Central memory CD8-positive, alpha-beta T cell (primary cell): ENCODE measurements at places on chromosomes 3 and 15.

GRCh38 chr3:120475722-120476377 lies 25.1 kb upstream of the FSTL1 start:
- peaks cover 63% of the 10 kb centered on the region for H3K27me3 ChIP-seq
- no peak overlapping the region for H3K4me3 ChIP-seq
- H3K27ac ChIP-seq, result no peak overlapping the region
- H3K36me3 ChIP-seq, result no peaks in the 10 kb centered on the region

- no peaks in the 10 kb centered on the region for H3K36me3 ChIP-seq
- H3K4me3 ChIP-seq, result no peak overlapping the region
- no peak for DNase-seq
- peaks cover 17% of the 10 kb centered on the region for H3K27me3 ChIP-seq
- no peak overlapping the region for H3K27ac ChIP-seq
These were observed 32.6 kb upstream of the SKIL start for GRCh38 chr3:170324962-170325361.

DNA sequence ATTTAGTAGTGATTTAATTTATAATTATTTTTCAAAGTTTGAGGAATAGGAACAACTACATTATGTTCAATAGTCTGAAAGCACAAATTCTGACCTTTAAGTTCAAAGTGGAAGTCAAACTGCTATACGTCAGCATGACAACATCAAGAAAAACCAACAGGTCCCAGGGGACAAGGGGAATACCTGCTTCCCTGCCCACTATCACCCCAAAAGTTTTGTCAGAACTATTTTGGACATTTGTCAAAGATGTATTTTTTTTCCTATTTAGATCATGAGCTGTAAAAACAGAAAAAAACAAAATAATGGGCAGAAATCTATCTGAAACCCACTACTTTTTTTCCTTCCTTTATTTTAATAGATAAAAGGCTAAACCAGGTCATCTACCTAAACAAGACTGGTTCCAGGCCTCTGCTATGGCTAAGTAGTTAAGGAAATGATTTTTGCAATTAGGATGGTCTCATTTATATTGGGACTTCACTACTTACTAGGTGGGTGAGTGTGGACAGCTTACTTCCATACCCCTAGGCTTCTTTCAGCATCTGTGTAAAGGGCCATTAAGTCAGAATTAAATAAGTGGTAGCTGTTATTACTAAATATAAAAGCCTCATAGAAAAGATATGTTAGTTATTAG lies 746.3 kb downstream of the FHIT start:
- H3K4me3 ChIP-seq, result no peak overlapping the region

DNA sequence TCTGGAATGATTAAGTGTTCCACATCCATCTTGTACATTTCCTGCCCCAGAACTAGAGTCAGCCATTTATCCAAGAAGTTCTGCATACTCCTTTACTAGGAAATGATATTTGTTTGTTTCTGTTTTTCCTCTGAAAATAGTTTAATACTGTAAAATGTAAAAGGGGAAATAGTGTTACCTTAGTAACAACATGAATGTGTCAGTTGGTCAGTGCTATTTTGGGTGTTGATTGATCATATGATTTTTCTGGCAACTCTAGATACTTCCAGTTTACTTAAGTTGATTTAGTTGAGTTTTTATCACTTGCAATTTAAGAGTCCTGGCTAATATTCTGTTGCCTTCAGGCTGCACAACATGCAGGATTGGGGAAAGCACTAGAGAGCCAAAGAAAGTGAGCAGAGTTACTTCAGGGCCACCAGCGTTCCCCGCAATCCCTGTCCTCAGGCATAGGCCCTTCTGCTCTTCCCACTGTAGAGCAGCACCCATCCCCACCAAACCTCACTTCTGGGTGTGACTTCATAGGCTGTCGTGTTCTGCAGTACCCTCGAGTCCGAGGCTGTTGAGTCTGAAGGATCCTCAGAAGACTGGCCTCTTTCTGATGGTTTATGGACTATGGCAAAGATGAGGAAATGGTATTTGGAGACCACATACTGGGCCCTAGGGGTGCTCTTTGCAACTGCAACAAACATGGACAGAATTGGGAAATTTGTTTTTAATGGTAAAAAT lies 69.0 kb downstream of the CHD2 start:
- peaks cover 31% of the 10 kb centered on the region for H3K4me1 ChIP-seq
- peaks cover 87% of the 10 kb centered on the region for H3K36me3 ChIP-seq
- H3K27me3 ChIP-seq, result no peaks in the 10 kb centered on the region
- peak overlapping the region; percentile 49 for H3K27ac ChIP-seq
- no peak overlapping the region for H3K4me3 ChIP-seq
- DNase-seq, result no peak

- no peak overlapping the region for H3K4me3 ChIP-seq
- H3K4me1 ChIP-seq, result no peaks in the 10 kb centered on the region
- peaks cover 21% of the 10 kb centered on the region for H3K27me3 ChIP-seq
- no peak for DNase-seq
- no peak overlapping the region for H3K27ac ChIP-seq
These were observed 55.4 kb downstream of the BOC start for GRCh38 chr3:113266738-113267137.

GRCh38 chr3:152499791-152500385 lies 231.2 kb downstream of the MBNL1 start:
- no peak overlapping the region for H3K27ac ChIP-seq
- no peaks in the 10 kb centered on the region for H3K36me3 ChIP-seq
- H3K4me3 ChIP-seq, result no peak overlapping the region
- DNase-seq, result no peak
- peaks cover 18% of the 10 kb centered on the region for H3K27me3 ChIP-seq
- no peaks in the 10 kb centered on the region for H3K4me1 ChIP-seq

GRCh38 chr3:13515786-13516759 lies 32.9 kb upstream of the FBLN2 start:
- H3K27me3 ChIP-seq, result peaks cover 18% of the 10 kb centered on the region
- H3K4me3 ChIP-seq, result no peak overlapping the region
- H3K27ac ChIP-seq, result no peak overlapping the region
- no peaks in the 10 kb centered on the region for H3K4me1 ChIP-seq
- H3K36me3 ChIP-seq, result no peaks in the 10 kb centered on the region

DNA sequence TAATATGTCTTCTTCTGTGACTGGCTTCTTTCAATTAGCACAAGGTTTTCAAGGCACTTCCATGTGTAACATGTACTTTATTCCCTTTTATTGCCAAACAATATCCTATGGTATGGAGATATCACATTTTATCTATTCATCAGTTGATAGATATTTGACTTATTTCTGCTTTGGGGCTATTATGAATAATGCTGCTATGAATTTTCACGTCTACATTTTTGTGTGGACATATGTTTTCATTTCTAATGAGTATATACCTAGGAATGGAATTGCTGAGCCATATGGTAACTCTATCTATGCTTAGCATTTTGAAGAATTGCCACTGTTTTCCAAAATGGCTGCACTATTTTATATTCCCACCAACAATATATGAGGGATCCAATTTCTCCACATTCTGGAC lies 3.6 kb upstream of the AGTR1 start:
- no peak overlapping the region for H3K27ac ChIP-seq
- H3K36me3 ChIP-seq, result no peaks in the 10 kb centered on the region
- H3K27me3 ChIP-seq, result peaks cover 11% of the 10 kb centered on the region
- no peak overlapping the region for H3K4me3 ChIP-seq
- H3K4me1 ChIP-seq, result no peaks in the 10 kb centered on the region

GRCh38 chr3:107579371-107579770 lies 56.6 kb downstream of the BBX start:
- no peaks in the 10 kb centered on the region for H3K36me3 ChIP-seq
- no peaks in the 10 kb centered on the region for H3K27me3 ChIP-seq
- H3K4me3 ChIP-seq, result no peak overlapping the region
- H3K4me1 ChIP-seq, result peaks cover 26% of the 10 kb centered on the region

- H3K4me1 ChIP-seq, result no peaks in the 10 kb centered on the region
- peaks cover 41% of the 10 kb centered on the region for H3K27me3 ChIP-seq
- no peak overlapping the region for H3K4me3 ChIP-seq
- no peak overlapping the region for H3K27ac ChIP-seq
- no peak for DNase-seq
- H3K36me3 ChIP-seq, result no peaks in the 10 kb centered on the region
These were observed 47.3 kb downstream of the EBLN2 start for GRCh38 chr3:73108750-73109149.

- DNase-seq, result no peak
- no peaks in the 10 kb centered on the region for H3K36me3 ChIP-seq
- no peak overlapping the region for H3K4me3 ChIP-seq
- H3K4me1 ChIP-seq, result no peaks in the 10 kb centered on the region
These were observed 47.0 kb upstream of the USP3 start for GRCh38 chr15:63457379-63457778.

DNA sequence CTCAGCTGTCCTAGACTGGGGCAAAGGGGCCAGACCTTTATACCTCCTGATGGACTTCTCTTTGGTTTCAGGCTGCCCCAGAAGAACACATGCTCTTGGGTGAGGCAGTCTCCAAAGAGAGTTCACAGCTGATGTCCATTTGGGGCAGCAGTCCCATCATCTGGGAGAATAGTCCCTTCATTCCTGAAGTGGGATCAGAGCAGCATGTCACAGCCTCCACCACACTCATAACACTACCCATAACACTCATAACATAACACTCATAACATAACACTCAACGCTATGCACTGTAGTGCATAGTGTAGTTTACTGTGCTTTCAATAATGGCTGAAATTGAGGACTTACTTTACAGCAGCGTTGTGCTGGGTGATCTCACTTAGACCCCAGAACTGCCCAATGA lies 36.7 kb upstream of the PLCL2 start:
- H3K27me3 ChIP-seq, result no peaks in the 10 kb centered on the region
- H3K27ac ChIP-seq, result no peak overlapping the region
- peaks cover 2% of the 10 kb centered on the region for H3K36me3 ChIP-seq
- H3K4me1 ChIP-seq, result peaks cover 70% of the 10 kb centered on the region
- no peak overlapping the region for H3K4me3 ChIP-seq

DNA sequence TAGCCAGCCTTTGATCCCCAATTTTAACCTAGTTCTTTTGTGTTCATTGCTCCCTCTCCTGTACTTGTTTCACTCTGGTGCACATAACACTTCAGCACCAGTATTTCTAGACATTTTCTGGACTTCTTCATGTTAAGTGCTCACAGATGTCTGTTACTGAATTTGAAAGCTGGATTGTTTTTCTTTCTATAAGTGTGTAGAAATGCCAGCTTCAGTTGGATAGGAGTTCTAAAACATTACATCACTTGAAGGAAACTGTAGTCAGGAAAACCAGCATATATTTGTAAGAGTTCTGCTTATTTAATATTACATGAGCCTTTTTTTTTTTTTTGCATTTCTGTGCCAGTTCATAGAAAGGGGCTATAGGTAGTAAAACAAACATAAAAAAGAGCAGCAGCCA lies 21.6 kb downstream of the QTRT2 start:
- no peaks in the 10 kb centered on the region for H3K27me3 ChIP-seq
- no peak overlapping the region for H3K27ac ChIP-seq
- peaks cover 64% of the 10 kb centered on the region for H3K36me3 ChIP-seq
- no peak for DNase-seq
- H3K4me3 ChIP-seq, result no peak overlapping the region

- H3K4me1 ChIP-seq, result no peaks in the 10 kb centered on the region
- H3K36me3 ChIP-seq, result peaks cover 35% of the 10 kb centered on the region
- DNase-seq, result no peak
- no peaks in the 10 kb centered on the region for H3K27me3 ChIP-seq
- H3K27ac ChIP-seq, result no peak overlapping the region
These were observed 22.6 kb upstream of the ANPEP start for GRCh38 chr15:89837134-89837829.
